Stimulated activated CD4-positive, alpha-beta T cell treated with anti-CD3 and anti-CD28 coated beads, Interleukin-1b, Interleukin-23, amount 100 ng/mL, for 1 hour (primary cell): ENCODE measurements at places on chromosomes 2 and 18.
A peak's percentile ranks its signal among the peaks of the same experiment; 100 is the strongest.

DNA sequence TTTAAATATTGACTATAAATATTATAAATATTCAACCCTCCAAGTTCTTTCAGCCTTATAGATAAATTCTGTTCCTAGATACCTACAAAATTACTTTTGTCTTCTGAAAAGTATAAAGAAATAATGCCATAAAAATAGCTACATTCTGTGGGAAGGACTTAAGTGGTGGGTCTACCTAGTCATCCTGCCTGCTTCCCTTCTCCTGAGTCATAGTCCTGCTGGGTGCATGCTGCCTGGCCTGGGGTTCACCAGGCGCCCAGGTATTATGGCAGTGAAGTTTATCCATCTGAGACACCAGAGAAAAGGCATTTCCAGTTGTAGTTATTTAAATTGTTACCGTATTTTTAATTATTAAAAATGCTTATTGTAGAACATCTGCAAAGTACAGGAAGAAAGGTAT is 167.5 kb downstream of the SLC39A10 start:
- DNase-seq, result no peak

DNA sequence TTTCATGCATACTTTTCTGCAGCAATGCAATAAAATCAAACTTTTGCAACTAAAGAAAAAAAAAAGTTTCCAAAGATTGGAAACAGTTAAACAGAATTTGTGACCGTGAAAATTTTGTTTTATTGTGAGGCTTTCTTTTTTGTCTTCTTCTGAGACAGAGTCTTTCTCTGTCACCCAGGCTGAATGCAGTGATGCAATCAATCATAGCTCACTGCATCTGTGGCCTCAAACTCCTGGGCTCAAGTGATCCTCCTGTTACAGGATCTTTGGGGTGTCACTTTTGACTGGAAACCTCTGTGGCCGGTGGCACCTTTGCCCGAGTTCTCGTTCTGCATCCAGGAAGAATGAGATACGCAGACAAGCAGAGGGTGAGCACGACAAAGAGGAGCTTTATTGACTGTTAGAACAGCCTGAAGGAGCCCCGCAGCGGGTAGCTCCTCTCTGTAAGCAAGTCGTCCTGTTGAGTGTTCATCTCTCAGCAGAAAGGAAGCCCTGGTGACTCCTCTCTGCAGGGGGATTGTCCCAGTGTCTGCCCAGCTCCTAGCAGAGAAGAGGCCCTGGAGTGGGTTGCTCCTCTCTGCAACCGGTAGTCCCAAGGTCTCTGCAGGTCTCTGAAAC is 16.9 kb upstream of the ILKAP start:
- no peak for DNase-seq

GRCh38 chr18:76315722-76316230 is 179.3 kb downstream of the ZNF516 start:
- no peak for DNase-seq

GRCh38 chr18:48455555-48456478 is 46.6 kb upstream of the ZBTB7C start:
- no peak for DNase-seq

GRCh38 chr2:231925303-231926179 is 655 bp downstream of the NPPC start:
- peak; percentile 58 for DNase-seq

GRCh38 chr2:240626531-240627300 is 1.4 kb downstream of the GPR35 start:
- DNase-seq, result no peak

GRCh38 chr2:144936442-144936841 is 416.5 kb upstream of the ZEB2 start:
- DNase-seq, result no peak

DNA sequence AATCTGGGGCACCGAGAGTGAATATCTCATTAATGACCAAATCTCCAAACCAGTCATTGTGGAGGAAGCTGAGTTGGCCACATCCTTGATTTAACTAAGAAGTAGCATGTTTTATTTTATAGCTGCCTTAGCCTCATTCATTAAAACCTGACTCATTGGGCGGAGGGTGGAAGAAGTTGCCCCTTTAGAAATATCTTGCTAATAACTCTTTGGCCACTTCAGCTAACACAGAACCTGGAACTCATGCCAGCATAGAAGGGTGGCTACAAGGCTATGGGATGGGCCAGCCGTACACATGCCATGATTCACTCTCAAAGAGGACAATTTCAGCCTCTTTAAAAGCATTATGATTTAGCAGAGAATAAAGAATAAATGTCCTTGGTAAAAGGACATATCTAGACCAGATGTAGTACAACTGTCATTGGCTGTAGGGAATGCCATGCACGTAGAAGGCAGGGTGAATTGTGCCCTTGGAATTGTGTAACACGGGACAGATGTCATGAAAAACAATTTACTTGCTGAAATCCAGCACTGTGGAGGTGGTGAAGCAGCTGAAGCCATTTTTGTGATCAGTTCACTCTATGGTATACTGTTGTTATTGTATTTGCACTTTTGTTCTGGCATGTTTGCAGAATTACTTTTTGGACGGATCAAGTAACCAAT is 330.0 kb downstream of the PLCL1 start:
- no peak for DNase-seq

GRCh38 chr2:112686348-112687217 is 34.2 kb upstream of the NT5DC4 start:
- DNase-seq, result no peak

DNA sequence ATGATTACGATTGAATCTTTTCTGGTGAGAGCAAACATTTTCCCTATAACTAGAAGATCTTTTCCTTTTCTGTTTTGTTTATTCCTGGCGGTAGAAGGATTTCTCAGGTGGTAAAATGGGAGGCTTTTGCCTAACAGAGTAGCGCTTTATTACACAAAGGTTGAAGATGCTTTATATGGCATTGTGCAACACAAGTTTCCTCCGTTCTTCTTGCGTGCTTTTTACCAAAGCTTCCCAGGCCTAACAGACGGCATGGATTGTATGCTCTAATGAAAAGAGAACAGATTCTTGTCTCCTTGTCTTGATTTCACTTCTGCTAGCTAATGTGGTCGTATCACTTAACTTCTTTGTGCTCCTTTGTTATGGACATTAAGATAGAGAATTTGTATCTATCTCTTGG is 43.8 kb downstream of the MYO1B start:
- DNase-seq, result no peak

DNA sequence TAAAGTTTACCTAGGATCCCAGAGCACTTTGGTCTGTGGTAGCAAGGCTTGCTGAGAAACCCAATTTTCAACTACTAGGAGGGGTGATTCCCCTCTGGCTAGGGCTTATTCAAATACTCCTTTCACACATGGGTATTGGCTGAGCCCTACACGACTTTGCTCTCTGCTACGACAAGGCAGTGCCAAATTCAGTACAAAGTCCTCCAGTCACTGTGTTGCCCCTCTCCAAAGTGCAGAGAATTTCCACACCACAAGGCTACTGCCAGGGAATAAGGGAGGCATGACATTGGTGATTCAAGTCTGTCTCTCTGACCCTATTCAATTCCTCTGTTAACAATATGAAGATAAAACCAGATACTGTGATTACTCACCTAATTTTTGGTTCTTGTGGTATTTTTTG is 38.9 kb downstream of the SYT4 start:
- no peak for DNase-seq

- DNase-seq, result no peak
Observed at GRCh38 chr2:134338208-134338607, 84.3 kb downstream of the MGAT5 start.

DNA sequence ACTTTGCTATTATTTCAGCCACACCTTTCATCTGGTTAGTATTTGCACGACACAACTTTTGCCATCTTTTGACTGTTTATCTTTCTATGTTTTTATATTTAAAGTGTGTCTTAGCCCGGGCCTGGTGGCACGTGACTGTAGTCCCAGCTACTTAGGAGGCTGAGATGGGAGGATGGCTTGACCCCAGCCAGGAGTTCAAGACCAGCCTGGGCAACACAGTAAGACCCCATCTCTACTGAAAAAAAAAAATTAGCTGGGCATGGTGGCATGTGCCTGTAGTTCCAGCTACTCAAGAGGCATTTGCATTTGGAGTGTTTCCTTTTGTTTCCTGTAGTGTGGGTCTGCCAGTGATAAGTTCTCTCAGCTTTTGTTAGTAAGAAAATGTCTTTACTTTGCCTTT is 88.7 kb upstream of the GLI2 start:
- no peak for DNase-seq

DNA sequence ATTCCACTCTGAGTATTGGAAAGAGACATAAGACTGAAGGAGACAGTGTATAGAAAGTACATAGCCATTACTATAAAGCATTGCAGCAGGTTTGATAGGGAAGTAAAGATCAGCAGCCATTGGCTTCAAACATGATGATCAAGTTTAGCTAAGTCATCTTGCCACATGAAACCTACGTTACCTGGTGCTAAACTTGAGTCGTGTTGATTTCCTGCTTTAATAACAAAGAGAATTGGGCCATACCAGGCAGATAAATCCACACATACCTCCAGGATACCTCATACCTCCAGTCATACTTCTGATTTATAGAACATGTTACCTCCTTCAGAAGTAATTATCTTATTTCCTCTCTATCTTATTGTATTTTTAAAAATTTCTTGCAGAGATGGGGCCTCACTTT is 10.3 kb upstream of the KYNU start:
- no peak for DNase-seq

- DNase-seq, result no peak
Observed at GRCh38 chr2:231720987-231721966, 13.0 kb downstream of the PTMA start.

DNA sequence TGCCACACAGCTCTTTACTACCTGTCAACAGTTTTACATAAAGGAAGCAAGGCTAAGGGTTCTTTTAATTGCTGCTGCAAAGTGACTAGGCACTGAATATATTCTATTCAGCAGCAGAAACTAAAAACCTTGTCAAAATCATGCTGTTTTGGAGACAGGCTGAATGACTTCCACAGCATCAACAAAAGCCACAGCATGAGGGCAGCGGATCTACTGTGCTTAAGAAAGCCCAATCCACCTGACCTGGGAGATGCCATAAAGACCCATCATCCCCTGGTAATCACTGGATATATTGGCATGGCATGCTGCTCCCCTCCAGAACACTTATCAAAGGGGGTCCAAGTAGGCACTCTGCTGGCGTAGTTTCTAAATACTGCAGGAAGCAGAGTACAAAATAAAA is 715.1 kb upstream of the SLC8A1 start:
- no peak for DNase-seq

DNA sequence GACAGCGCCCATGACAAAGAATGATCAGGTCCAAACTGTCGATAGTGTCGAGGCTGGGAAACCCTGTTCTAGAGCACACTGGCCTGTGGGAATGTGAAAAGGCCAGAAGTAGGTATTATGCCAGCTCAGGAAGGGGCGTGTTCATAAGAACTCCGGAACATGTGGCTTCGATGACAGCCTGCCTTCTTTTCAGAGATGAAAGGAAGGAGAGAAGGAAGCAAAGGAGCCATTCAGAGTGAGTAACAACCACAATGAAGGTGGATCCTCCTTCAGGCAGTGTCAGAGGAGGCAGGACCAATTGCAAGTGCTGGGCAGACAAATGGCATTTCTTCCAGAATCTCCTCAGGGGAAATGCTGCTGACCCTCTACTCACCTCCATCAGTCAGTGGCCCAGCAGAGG is 58.5 kb downstream of the NCKAP5 start:
- no peak for DNase-seq

- DNase-seq, result no peak
Observed at GRCh38 chr2:113185664-113186432, 12.1 kb downstream of the PSD4 start.

- DNase-seq, result no peak
Observed at GRCh38 chr2:112483042-112483473, 1.1 kb downstream of the TTL start.

- no peak for DNase-seq
Observed at GRCh38 chr2:127106457-127106990, 430 bp downstream of the BIN1 start.

DNA sequence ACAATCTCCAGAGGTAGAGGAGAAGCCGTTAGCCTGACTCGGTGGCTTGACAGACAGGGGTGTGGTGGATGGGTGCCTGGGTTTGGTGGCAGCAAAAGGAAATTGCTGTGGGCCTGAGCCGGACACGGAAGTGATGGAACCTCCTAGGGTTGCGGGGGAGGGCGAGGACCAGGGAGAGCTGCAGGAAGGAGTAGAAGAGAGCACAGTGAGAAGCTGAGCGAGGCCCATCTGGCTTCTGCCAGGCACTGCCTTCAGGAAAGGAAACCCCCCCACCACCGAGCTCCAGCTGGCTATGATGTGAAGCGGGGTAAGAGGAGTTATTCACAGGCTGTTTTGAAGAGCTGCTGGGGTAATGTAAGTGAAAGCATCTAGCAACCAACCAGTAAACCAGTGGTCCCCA is 134.6 kb downstream of the TSN start:
- DNase-seq, result no peak

- no peak for DNase-seq
Observed at GRCh38 chr2:233007739-233008138, 5.3 kb downstream of the NGEF start.

GRCh38 chr2:200962811-200963123 is 693 bp downstream of the ORC2 start:
- no peak for DNase-seq

GRCh38 chr2:189951791-189952535 is 110.6 kb downstream of the MSTN start:
- no peak for DNase-seq

GRCh38 chr2:215573496-215573895 is 137.6 kb upstream of the FN1 start:
- DNase-seq, result no peak

DNA sequence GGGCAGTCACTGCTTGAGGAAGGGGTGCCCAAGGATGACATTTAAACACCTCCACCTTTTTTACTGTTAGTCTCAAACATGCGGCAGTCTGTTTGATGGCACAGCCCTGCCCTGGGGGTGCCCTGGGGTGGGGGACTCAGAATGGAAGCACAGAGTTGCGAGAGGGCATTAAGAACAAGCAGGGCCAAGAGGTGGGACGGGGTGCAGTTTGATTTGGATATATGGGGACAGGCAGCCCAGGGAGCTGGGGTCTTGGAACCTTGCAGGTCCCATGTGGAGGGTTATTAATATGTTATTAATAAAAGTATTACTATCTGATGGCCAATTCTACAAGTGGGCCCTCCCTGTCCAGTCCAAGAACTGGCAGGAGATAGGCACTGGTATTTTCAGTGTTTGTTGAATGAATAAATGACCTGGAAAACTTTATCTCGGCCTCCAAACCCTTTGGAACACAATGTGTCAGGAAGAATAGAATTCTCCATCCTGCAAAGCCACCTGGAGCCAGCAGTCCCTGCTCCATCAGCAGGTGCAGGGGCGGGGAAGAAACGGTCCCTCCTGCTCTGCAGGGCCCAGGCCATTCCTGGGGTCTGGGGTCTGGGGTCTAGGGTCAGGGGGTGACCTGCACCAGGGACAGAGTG is 25.2 kb downstream of the SDC1 start:
- DNase-seq, result no peak

DNA sequence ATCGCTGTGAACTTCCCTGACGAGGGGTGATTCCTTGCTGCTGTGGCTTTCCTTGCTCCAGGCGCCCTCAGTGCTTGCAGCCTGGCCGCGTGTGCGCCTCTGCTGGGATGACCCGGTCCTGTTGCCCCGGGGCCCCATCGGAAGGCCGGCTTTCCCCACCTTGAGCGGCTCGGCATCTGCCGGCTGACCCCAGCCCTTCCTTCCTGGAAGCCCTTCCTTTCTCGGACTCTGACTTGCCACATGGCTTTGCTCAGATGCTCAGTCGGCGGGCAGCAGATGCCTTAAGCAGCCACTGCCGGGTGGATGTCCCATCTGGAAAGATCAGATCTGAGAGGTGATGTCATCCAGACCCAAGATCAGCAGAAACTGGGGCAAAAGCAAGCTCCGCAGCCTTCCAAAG is 100.5 kb upstream of the ODC1 start:
- no peak for DNase-seq

- no peak for DNase-seq
Observed at GRCh38 chr2:216485237-216485636, 13.4 kb upstream of the RPL37A start.
